ENCODE measurements at places on chromosomes 4 and X.

GRCh38 chr4:107888237-107888636, 43.1 kb upstream of the CYP2U1 start:
- no peak for DNase-seq

DNA sequence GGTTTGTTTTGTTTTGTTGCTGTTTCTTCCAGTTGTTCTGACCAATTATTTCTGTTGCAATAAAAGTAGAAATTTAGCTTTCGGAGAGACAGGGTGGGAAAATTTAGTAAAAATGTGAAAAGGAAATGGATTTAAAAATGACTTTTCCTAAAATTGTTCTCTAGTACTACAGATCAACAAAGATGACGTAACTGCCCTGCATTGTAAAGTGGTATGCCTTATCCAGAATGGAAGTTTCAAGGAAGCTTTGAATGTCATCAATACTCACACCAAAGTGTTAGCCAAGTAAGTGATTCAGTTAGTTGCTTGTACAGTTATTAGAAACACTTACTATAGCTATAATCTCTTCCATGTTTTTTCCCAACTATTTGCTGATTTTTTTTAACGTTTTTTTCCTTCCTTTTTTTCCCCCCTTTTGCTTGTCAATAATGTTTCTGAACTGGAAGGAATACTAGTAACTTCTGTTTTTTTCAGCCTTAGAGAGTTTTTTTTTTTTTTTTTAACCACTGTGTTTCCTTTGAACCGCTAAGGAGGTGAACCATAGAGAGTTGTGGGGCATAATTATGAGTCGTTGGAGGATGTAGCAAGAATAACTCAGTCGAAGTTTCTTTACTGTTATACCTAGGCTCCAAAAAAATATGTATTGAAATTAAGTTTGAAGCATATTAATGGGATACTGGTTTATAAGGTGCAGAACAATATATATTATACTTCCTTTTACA, 2.2 kb downstream of the SRP72 start:
- DNase-seq: peak; percentile 61

DNA sequence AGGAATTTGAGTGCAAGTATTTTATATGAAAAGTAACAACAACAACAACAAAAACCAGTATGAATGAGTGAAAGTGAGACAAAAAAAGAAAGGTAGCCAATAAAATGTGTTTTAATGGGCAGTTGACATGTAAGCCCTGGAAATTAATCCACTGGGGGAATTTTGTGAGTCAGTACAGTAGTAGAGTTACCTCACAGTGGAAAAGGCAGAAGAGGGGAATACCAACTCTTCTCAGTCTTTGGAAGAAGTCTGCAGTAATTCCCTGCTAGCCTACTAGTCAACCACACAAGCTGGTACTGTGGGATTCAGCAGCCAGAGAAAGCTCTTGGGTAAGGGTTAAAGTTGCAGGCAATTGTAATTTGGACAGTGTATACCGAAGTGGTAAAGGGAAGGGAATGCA, 76.3 kb upstream of the IL15 start:
- DNase-seq: no peak

DNA sequence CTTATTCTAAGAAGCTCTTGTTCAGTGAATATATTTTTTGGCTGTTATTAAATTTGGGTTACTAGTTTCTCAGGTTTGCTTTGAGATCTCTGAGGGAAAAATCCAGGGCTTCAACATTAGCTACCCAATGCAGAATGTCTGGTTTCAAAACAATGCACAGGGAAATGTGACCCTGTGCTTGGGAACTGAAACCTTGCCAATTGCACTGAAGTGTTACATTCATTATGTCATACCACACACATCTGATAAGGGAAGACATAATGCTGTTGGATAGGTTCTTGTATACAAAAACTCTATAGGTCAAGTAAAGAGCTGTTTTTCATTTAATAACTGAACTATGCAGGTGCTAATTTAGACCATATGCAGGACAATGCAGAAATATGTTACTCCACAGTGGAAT, 345.3 kb upstream of the BMP3 start:
- no peak for DNase-seq

- peak; percentile 63 for DNase-seq
Observed at GRCh38 chrX:66074920-66075879, 35.3 kb upstream of the VSIG4 start.
